Vagina (tissue), 2 donors: ENCODE measurements at places on chromosomes 4 and X.

GRCh38 chrX:17247144-17247543 is 127.9 kb upstream of the NHS start:
- no peak for DNase-seq

DNA sequence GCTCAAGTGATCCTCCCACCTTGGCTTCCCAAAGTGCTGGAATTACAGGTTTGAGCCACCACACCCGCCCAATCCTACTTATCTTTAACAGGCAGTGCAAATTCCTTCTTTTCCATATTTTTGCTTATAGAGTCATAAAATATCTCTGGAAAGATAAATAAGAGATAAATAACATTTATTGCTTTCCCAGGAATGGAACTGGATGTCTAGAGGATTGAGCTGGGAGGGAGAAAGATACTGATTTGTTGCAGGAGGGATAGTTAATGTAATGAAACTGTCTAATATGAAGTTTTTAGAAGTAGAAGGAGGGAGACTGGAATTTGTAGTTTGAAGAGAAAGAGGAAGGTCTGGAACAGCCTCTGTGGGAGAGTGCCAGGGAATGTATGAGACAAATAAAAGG is 20.2 kb downstream of the ITGB1BP2 start:
- DNase-seq, result no peak

- DNase-seq, result no peak
Measured at GRCh38 chr4:27807207-27807606, 946.6 kb downstream of the STIM2 start.

- peak; percentile 82 for DNase-seq
Measured at GRCh38 chrX:637660-638481, 7.3 kb downstream of the SHOX start.

DNA sequence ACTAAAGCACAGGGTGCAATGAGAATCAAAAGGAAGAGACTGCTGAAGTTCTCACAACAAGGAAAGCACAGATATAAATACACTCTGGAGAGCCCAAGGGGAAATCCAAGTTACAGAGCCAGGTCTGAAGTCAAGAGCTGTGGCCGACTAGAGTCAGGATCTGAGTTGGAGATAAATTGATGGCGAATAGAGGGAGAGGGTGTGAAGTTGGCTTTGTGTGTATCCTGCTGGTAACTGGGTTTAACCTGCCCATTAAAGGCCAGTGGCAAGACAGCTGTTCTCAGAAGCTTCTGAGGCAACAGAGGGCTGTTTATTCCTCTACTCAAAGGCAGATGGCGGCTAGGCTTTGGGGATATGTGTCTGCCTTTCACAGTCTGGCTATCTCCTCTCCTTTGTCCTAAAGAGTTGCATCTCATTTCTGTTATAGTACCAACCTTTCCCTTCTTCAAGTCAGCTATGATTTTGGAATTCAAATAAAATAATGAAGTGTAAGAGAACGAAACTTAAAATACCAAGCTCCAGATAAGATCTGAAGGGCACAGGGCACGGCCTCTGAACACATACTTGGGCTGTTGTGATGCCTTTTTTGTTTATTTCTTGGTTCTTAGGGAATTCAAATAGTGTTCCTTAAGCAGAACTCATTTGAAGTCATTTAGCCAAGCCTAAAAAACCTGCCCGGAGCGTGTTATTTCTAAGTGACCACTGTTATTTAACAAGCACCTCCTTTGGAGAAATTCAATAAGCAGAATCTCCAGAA is 142.1 kb downstream of the APBB2 start:
- no peak for DNase-seq

- no peak for DNase-seq
Measured at GRCh38 chrX:73851014-73852009, 288.3 kb downstream of the CHIC1 start.

GRCh38 chrX:121150217-121150616 is 102.8 kb downstream of the GLUD2 start:
- no peak for DNase-seq

DNA sequence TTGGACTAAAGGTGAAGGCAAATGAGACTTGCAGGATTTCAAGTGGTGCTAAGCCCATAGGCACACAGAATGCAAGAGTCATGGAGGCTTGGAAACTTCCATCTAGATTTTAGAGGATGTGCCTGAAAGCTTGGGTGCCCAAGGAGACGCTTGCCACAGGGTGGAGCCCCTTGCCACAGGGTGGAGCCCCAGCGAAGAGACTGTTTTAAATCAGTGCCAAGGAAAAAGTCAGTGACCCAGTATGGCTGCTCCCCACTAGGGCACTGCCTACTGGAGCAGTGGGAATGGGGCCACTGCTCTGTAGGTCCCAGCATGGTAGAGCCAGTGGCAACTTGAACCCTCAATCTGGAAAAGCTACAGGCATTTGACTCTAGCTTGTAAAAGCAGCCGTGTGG is 794.2 kb upstream of the LCORL start:
- no peak for DNase-seq

DNA sequence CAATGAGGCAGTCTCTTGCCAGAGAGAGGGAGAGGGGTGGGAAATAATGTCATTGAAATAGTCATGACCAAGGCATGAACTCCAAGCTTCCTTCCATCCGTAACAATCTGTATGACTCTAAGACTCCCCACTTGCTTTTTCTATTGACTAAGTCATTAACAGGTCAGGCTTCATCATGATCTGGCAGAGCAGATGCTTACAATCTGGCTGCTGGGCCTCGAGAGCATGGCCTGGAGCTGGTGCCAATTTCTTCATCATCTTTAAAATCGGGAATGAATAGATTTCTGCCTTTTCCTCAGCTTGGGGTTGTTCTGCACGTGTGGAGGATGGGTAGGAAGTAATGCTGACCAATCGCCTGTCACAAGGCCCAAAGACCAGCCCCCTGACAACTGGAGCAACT is 280.6 kb upstream of the CLNK start:
- DNase-seq, result no peak

GRCh38 chr4:152696764-152697261 is 17.0 kb upstream of the TMEM154 start:
- no peak for DNase-seq

DNA sequence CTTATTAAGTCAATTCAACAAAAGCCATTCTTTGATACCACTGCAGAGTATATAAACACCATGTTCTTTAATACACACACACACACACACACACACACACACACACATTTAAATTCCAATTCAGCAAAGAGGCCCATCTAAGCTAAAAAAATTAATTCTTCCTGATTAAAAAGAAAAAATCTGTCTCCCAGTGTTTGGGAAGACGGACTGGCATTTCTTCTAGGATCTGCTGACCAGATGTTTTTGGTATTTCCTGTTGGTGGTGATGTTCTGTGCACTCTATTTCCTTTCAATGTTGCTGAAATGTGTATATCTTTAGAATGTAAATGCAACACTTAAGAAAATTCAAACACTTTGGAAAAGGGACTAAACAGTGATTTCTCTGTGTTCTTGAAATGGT is 243.8 kb downstream of the THOC2 start:
- no peak for DNase-seq

- DNase-seq, result no peak
Measured at GRCh38 chr4:41216294-41217019, 2.1 kb upstream of the APBB2 start.

- no peak for DNase-seq
Measured at GRCh38 chr4:1200425-1201035, 28.1 kb upstream of the SPON2 start.

- no peak for DNase-seq
Measured at GRCh38 chr4:38058151-38058550, 98.0 kb downstream of the PTTG2 start.

DNA sequence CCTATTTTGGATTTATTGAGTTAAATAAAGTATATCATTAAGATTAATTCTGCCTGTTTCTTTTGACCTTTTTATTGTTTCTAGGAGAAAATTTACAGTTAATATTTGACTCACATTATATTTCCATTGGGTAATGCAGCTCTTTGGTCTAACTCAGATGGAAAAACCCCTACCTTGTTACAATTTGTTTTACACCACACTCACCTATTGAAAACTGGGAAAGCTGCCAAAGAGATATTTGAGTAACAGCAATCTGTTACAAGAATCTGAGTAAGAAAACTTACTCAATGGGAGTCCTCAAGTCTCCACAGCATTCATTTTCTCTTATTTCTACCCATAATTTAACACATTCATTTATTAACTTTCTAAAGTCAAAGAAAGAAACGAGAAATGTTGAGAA is 108.0 kb upstream of the TLL1 start:
- DNase-seq, result no peak

DNA sequence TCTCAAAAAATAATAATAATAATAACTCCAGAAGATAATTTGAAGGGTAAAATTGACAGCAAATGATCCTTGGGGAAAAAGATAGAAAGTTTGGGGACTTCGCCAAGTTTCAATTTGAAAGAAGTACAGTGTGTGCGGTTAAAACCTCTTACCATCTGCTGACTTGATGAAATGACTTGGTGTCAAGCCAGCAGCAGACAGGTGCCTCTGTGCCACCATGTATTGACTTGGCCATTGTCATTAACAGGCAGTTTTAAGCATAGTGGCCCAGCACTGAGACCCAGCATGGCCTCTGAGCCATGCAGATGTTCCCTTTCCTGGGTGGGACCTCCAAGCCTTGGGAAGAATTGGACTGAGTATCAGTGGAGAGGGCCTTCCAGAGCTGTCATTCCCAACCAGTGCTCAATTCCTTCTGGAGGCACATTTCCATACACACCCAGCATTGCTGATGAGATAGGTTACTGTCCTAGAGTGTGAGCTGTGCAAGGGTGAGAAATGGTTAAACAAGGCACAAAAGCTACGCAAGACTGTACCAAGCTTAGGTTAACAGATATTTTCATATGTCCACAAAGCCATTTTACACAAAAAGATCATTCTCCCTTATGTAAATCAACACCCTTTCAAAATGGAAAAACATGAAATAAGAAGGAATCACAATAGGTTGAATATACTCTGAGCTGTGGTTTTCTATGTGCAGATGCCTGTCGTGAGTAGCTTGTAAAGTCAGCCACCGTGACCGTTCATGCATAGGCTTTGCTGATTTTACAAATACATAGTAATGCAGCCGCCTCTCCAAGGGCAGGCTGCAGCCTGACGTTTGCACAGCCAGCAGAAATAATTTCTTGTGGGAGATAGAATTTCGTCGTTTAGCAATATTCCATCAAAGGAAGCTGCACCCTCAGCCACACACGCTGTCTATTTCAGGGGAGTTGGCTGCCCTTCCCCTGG is 59.4 kb upstream of the FBXW7 start:
- no peak for DNase-seq

GRCh38 chrX:3066555-3066954 is 25.3 kb downstream of the ARSF start:
- no peak for DNase-seq

DNA sequence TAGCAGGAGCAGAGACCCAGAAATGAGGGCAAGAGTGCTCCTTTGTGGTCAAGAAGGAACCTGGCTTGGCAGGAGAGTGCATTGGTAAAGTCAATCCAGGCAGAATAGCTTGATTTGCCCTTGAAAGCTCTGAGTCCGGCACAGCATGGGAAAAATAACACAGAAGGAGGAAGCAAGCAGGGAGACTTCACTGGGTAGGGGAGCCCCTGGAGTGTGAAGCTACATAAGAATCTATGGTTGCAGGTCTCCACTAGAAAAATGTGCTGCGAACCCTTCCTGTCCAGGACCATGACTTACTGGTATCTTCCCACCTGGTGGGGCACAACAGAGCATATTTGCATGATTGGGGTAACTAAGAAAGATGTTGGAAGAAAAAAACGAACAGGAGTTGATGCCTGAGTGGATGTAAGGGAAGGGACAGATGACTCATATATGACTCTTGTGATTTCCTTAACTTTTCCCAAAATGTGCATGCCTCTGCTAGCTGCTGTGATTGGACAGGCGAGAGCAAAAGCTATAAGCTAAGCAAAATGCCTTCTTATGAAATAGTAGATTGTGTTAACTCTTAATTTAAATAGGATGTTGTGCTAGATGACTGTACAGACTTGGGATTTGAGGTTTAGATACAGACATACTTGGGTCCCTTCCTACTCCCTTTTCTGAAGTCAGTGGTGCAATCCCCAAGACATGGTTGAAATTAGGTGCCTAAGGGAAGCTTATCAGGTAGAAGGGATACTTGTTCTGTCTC is 3.3 kb downstream of the IL13RA1 start:
- DNase-seq, result no peak

GRCh38 chr4:36304138-36304681 is 22.8 kb downstream of the DTHD1 start:
- no peak for DNase-seq

GRCh38 chrX:122863067-122863466 is 321.0 kb upstream of the GRIA3 start:
- DNase-seq, result no peak
